Glutamatergic neuron (in vitro differentiated cells): ENCODE measurements at places on chromosomes 6 and 20. TPM values are rescaled to one million over a fixed set of nuclear protein-coding genes. Genes with fewer than 3 reads are reported as not detected.

SMLR1 gene
- total RNA-seq: not detected

ARFGEF3 gene
- total RNA-seq: 15.3 TPM

CDK5RAP1 gene
- 30.9 TPM for total RNA-seq

PMEPA1 gene
- total RNA-seq: 14.4 TPM

DNA sequence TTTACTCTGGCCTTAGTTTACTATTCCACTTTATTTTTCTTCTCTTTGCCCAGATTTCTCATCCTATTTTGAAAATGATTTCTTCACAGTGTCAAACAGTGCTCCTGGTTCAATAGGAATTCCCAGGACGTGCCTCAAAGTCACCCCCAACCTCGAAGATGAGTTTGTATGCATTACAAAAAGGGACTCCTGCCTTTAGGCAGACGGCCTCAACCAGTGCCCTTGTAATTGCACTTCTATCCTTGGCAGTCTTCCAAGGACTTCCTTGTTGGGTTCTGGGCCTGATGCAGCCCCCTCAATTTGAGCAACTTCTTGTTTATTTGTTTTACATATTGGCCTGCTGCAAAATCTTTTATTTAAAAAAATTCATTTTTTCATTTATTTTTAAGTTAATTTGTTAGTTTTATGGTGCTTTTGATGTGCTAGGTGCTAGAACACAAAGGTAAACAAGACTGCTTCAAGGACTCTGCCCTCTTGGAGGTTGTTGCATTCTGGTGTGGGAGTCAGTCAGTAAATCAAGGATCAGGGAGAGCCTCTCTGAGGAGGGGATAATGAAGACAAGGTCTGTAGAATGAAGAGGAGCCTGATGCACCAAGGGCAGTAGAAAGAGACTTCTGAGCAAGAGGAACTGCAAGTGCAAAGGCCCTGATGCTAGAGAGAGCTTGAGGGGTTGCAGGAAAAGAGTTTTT, 181.5 kb upstream of the LAMP5 start:
- DNase-seq: no peak
- no peak overlapping the region for H3K4me3 ChIP-seq
- H3K4me1 ChIP-seq: peaks cover 15% of the 10 kb centered on the region
- H3K27ac ChIP-seq: no peak overlapping the region

GRCh38 chr6:149235130-149235561, 82.4 kb upstream of the TAB2 start:
- H3K4me3 ChIP-seq: no peak overlapping the region
- no peaks in the 10 kb centered on the region for H3K36me3 ChIP-seq
- no peak for DNase-seq

GRCh38 chr20:34445177-34446065, 70.8 kb upstream of the DYNLRB1 start:
- DNase-seq: no peak
- no peaks in the 10 kb centered on the region for H3K36me3 ChIP-seq
- H3K27ac ChIP-seq: peak overlapping the region; percentile 33
- no peaks in the 10 kb centered on the region for H3K27me3 ChIP-seq
- H3K4me1 ChIP-seq: no peaks in the 10 kb centered on the region

GRCh38 chr6:34246563-34247391, 2.0 kb downstream of the SMIM29 start:
- peaks cover 18% of the 10 kb centered on the region for H3K4me1 ChIP-seq
- peak overlapping the region; percentile 68 for H3K4me3 ChIP-seq
- DNase-seq: peak; percentile 67
- peaks cover 14% of the 10 kb centered on the region for H3K27me3 ChIP-seq

DNA sequence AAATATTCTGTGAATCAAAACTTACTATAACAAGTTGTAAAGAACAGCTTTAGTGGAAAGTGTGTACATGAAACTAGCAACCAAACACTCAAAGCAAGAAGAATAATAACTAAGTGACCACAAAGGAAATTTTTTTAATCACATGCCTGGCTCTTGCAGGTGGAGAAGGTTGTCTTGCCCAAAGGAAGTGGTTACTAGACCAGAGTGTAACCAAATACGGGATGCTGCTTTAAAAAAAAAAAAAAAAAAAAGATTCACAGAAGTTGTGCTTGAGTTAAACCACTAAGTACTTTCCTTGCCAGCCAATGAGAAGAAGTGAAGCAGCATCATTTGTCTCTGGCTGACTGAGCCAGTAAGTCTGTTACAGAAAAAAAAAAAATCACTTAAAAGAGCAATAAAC, 19.1 kb upstream of the HLA-DQB1 start:
- no peaks in the 10 kb centered on the region for H3K36me3 ChIP-seq
- no peak overlapping the region for H3K4me3 ChIP-seq
- no peak overlapping the region for H3K27ac ChIP-seq
- H3K27me3 ChIP-seq: no peaks in the 10 kb centered on the region
